Retina (tissue), 1 donor: ENCODE measurements at places on chromosomes 5 and 9.

DNA sequence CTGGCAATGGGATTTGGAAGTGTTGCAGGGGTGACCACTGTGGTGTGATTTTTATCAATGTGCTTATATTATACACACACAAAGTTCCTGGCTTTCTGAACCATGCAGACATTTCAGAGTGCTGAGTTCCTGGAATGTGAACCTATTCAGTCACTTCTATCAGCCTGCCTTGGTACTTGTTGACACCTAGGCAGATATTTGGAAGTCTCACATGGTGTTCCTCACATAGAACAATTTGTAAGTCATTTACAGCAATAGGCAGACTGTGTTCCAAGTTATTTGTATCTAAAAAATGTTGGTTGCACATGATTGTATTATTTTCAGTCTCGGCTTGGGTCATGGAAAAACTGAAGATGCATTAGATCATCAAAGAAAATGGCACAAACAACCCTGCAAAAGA is 182.2 kb downstream of the SREK1 start:
- no peak for DNase-seq

GRCh38 chr9:137764171-137764671 is 113.4 kb upstream of the CACNA1B start:
- DNase-seq = no peak

GRCh38 chr9:109349421-109349846 is 28.6 kb upstream of the EPB41L4B start:
- DNase-seq = no peak

DNA sequence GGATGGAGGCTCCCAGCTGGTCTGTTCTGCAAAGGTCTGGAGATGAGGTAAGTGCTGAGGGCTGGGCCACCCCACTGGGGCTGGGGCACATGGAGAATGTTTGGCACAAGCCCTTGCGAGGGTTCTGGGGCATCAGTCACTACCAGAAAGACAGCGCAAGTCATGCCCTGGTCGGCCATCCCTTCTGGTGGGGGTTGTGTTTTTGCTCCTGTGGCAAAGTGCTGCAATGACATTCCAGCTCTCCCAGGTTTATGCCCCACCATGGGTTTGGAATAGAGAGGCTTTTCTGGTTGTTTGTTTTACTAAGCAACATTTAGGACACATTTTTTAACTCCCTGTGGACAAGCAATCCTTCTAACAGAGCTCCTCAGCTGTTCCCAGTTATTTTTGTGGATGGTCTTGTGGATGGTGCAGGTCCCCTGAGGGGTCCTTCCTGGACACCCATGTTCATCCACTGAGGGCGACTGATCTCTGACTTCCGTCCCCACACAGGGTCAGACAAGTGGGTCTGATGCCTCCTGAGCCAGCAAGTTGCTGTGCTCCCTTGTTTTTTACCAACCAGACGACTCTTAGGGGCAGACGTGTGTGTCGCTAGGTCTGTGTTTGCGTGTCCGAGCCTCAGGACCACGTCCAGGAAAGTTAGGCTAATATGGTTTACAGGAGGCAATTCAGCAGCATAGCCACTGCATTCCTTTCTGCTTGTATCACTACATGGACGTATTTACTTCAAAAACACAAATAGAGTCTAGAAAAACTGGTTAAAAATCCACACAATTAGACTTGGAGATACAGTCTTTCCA is 64.9 kb upstream of the ECM2 start:
- no peak for DNase-seq

DNA sequence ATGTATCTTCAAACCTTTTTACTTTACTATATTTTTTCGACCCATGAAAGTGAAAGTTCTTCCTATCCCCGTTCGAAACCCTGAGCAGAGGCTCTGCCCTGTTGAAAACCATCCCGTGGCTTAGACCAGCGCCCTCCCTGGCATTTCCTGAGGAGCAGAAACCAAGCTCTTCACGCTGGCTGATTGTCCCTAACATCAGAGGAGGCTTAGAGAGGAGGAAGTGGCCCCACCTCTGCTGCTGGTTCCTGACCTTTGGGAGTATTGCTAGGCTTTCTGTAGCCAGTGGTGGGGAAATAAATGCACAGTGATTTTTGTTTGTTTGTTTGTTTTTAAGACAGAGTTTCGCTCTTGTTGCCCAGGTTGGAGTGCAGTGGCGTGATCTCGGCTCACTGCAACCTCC is 4.2 kb upstream of the PTGES start:
- no peak for DNase-seq

- DNase-seq = no peak
These were observed 30.4 kb downstream of the AMBP start for GRCh38 chr9:114047717-114048116.
